Endodermal cell (in vitro differentiated cells): ENCODE measurements at places on chromosomes 6 and 20. TPM values are rescaled to one million over a fixed set of nuclear protein-coding genes. Genes with fewer than 3 reads are reported as not detected.

PPP1R18 gene
- total RNA-seq = 25.8 and 27.6 TPM in 2 replicates

NFATC2 gene
- total RNA-seq = 1.9 to 3.5 TPM (median 2.1 TPM) in 3 replicates

ENPP3 gene
- total RNA-seq = not detected in 3 replicates

UNC5CL gene
- 3.3 to 4.7 TPM (median 3.6 TPM) in 3 replicates for total RNA-seq

TRIM15 gene
- total RNA-seq = not detected in 2 replicates

STMND1 gene
- 0.18 TPM in 1 of 3 replicates, not detected in the others for total RNA-seq

NRSN1 gene
- not detected in 3 replicates for total RNA-seq
